ENCODE measurements at places on chromosomes 12 and 14.

- peak; percentile 33 for DNase-seq
These were observed 93.0 kb downstream of the SLC41A2 start for GRCh38 chr12:104865080-104865479.

DNA sequence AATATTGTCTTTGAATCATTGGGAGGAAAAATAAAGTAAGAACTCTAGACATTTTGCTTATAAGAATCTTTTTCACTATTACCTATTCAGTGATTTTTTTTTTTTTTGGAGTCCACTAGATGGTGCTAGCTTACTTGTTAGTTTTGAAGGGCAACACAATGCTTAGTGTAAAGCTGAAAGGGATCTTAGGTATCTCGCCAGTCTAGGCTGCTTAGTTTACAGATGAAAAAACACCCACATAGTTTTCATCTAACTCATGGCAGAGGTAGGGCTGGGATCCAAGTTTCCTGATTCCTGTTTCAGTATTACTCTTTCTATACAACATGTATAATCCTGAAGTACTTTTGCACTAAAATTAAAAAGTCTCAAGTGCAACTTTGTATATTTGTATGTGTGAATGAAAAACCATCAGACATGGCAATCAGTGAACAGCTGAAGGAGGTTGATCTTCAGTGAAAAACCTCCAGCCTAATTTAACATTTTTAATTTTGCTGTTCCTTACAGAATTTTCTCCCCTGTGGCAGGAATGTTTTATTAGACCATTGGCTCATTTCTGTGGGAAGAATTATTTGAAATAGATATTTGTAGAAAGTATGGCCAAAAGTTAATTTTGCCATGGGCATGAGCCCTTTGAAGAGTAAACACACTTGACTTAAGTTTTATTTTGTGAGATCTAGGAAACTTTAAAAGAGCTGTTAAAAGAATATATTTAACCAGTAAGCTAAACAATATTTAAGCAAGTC, 40.7 kb downstream of the LRRIQ1 start:
- DNase-seq = peak; percentile 13

DNA sequence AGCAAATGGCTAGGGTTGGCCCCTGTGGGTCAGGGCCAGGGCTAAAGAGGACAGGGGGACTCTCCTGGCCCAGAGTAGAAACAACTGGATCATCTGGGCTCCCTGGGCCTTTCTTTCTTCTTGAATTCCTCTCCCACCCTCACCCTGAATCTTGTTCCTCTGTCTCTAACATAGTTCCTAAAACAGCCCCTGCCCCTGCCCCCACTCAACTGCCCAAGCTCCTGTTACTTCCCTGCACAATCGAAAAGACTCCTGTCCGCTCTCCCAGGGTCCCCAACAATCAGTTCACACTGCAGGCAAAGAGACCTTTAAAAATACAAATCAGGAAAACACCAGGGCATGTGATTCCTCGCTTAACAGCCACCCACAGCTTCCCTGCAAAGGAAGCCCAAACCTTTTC, 18.0 kb upstream of the ANKRD33 start:
- no peak for DNase-seq

DNA sequence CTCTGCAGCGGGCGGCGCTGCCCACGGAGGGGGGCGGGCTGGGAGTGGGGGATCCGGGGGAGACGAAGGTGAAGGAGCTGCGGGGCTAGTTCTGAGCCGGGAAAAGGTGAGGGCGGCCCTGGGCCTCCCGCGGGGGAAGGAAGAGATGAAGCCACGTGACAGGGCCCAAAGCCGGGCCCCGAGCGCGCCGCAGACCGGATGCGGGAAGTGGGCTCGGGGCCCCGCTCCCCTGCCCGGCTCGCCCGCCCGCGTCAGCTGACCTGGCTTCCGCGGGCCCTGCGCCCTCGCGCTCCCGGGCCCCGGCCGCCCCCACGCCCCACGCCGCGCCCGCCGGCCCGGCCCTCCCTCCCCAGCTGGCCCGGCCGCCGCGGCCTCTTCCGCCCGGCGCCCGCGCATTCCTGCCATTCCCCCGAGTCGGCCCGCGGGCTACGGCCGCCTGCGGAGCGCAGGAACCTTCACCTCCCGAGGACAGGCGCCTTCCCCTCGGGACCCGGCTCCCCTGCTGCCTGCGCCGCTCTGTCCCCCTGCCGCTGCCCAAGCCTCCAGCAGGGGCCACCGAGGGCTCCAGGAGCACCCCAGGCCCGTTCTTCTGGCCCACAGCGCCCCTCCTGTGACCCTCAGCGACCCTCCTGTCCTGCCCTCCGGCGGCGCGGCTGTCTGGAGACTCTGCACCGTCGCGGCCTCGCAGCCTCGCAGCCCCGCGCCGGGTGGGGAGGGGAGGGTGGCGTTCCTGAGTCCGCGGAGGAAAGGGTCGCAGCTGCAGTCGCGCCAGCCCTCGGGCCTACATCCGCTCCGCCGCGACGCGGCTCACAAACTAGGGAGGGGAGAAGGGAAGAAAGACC, 20.4 kb downstream of the NINJ2 start:
- peak; percentile 90 for DNase-seq

GRCh38 chr12:34601689-34602088, 579.4 kb downstream of the ALG10 start:
- DNase-seq = no peak

GRCh38 chr12:128863957-128864356, 10.7 kb downstream of the GLT1D1 start:
- no peak for DNase-seq

DNA sequence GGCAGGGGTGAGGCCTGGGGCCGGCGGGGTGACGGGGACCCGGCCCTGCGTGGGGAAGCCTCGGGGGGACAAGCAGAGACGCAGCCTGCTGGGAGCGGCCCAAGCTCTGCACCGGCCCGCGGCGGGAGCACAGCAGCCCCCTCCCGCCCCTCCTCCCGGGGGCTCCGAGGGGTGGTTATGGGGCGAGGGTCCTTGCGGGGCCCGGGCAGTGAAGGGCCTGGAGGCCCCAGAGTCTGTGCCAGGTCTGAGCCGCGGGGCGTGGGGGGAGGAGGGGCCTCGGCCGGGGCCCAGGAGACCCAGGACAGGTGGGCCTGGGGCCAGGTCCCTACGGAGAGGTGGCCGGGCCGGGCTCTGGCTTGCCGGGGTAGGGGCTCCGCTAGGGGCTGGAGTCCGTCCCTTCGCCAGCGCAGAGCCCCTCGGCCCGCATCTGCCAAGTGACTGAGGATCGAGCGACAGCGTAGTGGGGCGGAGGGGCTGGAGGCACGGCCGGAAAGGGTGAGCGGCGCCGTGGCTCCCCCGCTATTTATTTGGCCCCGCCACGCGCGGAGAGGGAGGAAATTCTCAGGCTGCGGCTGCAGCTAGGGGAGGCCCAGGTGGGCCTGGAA, 495 bp downstream of the TMEM121 start:
- no peak for DNase-seq

DNA sequence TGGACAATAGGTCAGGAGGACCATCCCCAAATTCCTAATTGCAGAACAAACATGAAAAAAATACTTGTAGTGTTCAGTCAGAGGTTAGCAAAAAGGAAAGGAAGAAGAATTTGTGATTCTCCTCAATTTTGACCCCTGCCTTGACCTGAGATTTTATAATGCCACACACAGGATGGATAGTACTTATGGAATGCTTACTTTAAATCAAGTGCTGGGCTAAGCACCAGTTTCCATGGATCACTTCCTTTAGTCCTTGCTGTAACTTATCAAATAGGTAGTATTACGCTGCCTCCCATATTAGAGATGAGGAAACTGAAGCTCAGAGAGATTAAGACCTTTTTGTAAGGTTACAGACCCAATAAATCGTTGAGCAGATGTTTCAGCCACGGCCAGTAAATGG, 81.2 kb upstream of the OVCH1 start:
- DNase-seq = no peak

DNA sequence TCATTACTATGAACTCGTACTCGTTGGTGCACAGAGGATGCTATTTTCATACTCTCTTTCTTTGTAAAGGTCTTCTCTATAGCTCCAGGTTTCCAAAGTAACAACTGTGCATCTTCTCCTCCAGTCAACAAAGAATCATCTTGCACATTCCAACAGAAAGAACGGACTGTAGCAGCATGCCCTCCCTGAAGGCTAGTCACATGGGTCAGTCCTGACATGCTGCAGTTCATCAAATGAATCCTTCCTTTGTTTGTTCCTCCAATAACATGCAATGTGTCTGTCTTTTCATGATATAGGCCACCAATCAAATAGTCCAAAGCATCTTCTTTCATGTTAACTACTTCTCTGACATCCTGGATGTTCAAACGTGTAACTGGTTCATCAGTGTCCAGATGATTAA, 42.9 kb downstream of the WDR89 start:
- DNase-seq = no peak

DNA sequence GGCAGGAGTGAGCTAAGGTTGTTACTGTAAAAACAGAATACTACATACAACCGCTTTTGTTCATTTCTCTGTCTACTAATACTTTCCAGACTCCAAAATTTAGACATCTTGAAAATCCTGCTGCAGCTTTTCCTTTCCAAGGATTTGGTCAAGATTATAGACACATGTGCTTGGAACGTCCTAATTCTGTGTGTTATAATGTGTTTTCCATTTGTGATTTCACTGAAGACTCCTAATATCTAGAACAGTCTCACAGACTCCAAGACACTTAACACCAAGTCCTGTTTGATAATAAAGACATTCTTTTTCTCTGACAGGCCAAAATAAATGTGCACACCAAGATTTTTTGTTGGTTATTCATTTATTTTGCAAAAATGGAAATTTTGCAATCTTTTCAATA, 41.8 kb upstream of the TMTC2 start:
- DNase-seq = no peak

GRCh38 chr14:58746261-58746660, 108.5 kb downstream of the DACT1 start:
- no peak for DNase-seq

DNA sequence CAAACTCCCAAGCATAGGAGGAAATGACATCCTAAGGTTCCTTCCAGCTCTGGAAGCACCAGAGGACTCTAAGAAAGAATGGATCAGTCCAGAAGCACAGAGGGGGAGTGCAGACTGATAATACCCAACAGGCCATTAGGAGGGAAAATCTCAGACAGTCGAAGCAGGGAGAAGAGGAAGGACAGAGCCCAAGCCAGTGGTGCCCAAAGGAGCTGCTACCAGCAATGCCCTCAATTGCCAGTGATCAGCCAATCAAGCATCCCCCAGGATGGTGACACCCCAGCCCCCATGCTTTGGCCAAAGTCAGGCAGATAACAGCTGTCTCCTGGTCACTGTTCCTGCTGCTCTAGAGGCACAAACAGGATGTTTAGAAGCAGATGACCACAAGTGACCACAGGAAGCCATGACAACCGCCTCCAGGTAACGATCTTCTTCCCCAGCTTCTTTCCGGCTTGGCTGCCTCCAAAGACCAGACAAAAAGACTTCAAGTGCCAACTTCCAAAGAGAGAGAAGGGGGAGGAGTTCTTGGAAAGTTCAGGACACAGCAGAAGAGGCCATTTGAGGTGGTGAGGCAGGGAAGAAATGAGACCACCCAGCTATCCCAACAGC, 16.2 kb downstream of the PXN start:
- DNase-seq = no peak

DNA sequence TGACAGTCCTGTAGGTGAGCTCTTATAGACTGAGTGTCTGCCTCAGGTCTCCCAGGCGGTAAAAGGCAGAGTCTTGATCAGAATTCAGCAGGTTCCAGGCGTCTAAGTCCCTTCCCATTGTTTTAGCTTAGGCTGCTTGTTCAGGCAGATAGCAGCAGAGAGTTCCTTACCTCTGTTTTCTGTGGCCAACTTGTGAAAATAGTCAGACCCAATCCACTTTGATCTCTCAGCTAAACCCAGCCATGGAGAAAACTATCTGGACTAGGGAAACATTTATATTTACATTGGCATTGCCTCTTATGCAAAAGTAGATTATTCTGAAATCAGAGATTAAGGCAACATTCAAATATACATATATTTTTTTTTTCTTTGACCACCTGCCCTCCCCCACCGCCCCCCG, 21.4 kb downstream of the CCDC62 start:
- DNase-seq = no peak

All from activated CD4-positive, alpha-beta T cell treated with anti-CD3 and anti-CD28 coated beads, Interleukin-2, Interleukin-6, amounts not matched to agents 100 ng/mL and 50 ng/mL, durations not matched to agents 16 hours and 8 hours (primary cell).